ENCODE measurements at places on chromosomes 5 and 9.

DNA sequence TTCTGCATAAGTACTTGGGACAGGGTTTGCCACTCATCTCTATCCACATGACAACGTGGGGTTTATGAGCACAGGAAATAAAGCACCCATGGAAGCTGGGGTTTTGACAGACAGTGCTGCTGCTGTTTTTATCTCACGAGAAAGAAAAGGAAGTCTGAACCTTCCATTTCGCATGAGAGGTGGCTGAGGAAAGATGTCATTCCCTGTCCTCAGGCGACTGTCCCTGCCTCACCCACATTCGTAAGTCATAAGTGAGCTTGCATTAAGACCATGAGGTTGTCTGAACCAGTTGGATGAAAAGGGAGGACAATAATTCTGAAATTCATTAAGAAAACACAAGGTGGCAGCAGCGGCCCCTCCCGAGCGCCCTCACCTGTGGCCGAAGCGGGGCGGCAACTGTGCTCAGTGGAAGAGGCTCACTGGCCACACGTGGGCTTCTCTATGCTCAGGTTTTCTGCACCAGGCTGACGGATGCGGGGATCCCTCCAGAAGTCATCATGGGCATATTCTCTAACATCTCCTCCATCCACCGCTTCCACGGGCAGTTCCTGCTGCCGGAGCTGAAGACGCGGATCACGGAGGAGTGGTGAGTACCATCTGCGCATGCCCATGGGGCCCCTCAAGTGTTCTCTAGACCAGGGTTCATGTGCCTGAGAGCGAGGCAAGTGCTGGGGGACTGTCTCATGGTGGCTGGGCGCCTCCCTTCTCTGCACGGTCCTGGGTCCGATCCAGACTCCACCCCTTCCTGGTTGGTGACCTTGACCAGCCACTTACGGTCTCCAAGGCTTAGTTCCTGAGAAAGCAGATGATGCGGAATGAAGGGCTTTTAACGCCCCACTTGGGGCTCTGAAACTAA is 54.7 kb upstream of the SUSD3 start:
- peak; percentile 34 for DNase-seq

GRCh38 chr5:152688561-152689249 is 283.6 kb upstream of the NMUR2 start:
- no peak for DNase-seq

- no peak for DNase-seq
Observed at GRCh38 chr9:134284273-134284672, 42.0 kb upstream of the RXRA start.

DNA sequence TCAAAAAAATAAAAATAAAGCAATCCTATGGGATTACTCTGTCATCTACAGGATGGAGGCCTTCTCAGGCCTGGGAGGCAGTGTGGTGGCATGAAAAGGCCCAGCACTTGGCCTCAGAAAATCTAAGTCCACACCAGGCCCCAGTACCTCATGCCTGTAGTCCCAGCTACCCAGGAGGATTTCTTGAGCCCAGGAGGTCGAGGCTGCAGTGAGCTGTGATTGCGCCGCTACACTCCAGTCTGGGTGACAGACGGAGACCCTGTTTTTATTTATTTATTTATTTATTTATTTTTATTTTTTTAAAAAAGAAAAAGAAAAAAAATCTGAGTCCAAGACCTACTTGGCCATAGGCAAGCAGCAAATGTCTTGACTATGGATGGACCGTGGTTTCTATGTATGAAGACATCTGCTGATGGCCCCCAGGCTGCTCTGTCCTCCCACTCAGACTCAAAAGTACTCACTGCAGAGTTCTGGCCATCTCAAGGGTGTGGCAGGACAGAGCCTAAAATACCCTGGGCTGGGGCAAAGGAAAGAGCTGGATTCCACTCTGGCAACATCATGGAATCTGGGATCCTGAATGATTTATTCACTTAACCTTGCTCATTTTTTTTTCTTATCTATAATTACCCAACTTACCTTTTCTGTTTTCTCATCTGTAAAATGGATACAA is 55.0 kb downstream of the ARHGEF37 start:
- DNase-seq, result no peak

DNA sequence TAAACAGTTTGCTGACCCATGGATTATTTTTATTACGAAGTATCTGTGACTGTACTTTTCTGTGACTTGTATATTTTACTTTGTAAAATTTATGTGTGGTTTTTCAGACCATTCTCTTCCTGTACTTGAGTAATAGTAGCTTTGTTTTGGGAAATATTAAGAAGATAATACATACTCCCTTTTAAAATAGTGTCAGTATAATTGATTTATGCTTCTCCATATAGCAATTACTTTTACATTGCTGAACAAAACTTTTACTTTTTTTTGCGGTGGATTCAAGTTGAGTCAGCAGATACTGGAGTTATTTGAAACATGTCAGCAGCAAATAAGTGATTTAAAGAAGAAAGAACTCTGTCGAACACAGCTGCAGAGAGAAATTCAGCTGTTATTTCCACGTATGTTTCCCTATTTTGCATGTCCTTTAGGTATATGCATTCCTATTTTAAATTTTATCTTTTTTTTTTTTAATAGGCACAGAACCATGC is 28.4 kb downstream of the TENT2 start:
- DNase-seq, result no peak

- DNase-seq, result no peak
Observed at GRCh38 chr9:121289772-121290370, 21.9 kb downstream of the GSN start.

DNA sequence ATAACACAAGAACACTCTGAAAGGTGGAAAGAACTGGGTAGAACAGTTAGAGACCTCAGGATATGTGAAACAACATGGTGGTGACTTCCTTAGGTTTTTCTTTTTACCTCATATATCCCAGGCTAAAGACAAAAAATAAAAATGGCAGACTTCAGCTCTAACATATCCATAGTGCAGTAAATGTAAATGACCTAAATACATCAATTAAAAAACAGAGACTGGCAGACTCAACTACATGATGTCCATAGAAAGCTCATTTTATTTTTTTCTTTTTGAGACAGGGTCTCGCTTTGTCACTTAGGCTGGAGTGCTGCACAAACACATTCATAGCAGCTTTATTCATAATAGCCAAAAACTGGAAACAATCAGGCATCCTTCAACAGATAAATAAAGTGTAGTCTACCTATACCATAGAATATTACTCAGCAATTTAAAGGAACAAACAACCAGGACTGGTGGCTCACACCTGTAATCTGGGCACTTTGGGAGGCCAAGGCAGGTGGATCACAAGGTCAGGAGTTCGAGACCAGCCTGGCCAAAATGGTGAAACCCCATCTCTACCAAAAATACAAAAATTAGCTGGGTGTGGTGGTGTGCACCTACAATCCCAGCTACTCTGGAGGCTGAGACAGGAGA is 4.8 kb downstream of the C5orf15 start:
- no peak for DNase-seq

GRCh38 chr5:36522746-36523065 is 83.7 kb upstream of the SLC1A3 start:
- no peak for DNase-seq

GRCh38 chr5:67636091-67636490 is 439.5 kb upstream of the CD180 start:
- DNase-seq, result no peak

DNA sequence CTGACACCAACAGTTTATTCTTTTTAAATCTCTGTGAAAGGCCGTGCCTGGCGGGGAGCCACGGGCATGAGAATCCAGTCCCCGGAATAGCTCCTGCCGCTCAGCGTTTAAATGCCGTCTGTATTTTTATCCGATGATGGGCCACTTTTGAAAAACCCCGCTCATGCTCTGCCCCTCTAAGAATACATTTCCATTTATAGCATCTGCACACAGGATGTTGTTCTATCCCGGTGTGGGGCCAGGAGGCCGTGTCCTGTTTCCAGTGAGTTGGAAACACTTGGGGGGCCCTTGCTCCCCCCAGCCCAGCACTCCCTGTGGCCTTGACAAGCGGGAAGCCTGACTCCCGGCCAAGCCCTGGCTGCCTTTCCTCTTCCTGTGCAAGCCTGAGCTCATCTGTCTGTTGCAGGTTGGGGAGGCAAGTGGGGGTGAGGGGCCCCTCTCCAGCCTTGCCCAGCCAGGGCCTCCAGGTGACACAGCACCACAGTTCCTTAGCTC is 39.0 kb downstream of the ERGIC1 start:
- DNase-seq, result no peak

DNA sequence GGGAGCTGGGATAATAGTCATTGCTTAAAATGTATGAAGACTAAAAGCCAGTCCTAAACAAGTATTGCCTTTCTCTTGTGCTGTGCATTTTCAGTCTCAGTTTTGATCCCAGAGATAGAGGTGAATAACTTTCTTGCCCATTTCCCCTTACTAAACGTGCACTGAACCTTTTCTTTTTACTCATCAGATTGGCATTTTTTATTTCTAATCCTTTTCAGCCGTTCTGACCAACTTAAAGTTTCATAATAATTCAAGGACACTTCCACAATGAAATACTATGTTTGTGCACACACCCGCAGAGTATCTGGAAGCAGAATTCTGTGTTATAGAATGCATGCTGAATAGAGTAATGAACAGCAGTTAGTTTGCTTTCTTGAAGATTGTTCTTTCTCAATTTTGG is 343.6 kb downstream of the LRRC70 start:
- DNase-seq, result no peak

DNA sequence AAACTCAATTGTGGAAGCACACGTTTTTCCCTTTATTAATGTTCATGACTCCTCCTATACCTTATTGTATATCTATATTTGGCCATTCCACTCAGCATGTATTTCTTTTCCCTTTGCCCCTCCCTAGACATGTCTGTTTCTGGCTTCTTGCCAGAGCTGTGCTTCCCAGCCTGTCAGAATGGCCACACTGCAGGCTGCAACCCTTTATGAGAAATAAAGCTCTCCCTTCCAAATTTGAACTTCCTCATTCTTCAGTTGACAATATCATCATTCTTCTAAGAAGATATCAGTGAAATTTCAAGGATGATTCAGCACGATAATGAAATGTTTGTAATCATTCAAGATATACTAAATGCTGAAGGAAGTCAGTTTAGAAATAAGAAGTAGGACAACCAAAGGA is 107.6 kb upstream of the PRSS3 start:
- DNase-seq, result no peak

DNA sequence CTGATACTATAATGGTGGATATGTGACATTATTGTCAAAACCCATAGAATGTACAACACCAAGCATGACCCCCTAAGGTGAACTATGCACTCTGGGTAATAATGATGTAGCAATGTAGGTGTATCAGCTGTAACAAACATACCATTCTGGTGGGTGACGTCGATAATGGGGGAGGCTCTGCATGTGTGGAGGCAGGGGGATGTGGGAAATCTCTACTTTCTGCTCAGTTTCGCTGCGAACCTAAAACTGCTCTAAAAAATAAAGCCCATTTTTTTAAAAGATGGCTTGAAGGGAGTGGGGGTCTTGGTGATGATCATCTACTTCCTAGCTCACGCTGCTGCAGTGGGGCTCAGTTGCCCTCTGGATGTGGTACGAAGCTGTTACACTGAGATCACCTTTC is 51.1 kb downstream of the RASGEF1C start:
- DNase-seq, result no peak

DNA sequence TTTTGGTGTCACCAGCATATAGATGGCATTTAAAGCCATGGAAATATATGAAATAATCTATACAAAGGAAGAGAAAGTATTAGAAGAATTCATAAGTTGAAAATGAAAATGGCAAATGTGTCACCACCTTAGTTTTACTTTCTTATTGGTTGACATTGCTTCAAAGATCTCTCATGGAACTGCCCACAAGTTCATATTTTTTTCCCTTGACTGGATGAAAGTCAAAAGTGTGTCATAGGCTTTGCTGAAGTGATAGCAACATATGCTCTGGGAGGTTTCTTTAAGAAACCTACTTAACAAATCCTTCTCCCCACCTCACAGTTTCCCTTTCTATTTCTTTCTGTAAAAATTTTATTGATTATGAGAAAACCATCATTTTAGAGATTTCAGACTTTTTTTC is 127.2 kb downstream of the VPS13A start:
- no peak for DNase-seq

DNA sequence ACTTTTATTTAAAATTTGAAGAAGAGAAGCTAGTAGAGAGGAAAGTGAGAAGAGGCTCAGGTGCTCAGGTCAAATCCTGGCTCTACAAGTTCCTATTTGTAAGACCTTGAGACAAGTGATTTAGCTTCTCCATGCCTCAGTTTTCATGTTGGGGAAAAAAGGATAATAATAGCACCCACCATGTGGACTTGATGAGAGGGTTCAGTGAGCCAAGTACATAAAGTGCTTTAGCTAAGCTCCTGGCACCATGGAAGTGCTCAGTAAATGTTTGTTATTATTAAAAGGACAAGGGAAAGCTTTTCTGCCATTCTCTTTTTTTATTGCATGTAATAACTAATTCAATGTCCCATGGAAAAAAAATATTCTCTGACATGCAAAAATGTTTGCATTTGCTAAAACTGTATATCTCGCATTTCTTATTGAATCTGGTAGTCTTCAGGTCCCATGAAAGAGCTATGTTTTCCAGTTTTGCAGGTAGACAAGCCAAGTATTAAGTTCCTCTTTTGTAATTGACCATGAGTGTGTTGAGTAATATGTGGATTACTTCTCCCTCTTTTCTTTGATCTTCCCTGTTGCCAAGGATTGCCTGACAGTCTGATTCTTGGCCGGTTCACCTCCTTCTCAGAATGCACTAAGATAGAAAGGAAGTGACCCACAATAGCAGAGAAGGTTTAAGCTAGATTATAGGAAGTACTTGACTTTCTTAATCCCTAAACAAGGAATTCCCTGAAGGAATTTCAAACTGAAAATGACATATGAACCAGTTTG is 45.6 kb upstream of the TRIM32 start:
- peak; percentile 4 for DNase-seq

- peak; percentile 5 for DNase-seq
Observed at GRCh38 chr5:157025093-157025698, 33.7 kb downstream of the HAVCR1 start.

- no peak for DNase-seq
Observed at GRCh38 chr5:41722359-41722950, 147.8 kb downstream of the OXCT1 start.

Measured in thymus (tissue), 14 donors.